MCF 10A (cell line): ENCODE measurements at places on chromosomes 3 and 15. TPM values are rescaled to one million over a fixed set of nuclear protein-coding genes. Genes with fewer than 3 reads are reported as not detected.

Gene CFAP100
- total RNA-seq = not detected in 2 replicates

Gene PHC3
- total RNA-seq = 54.3 and 65.3 TPM in 2 replicates

Gene CNTN3
- 2.6 and 3.5 TPM in 2 replicates for total RNA-seq

Gene EDEM1
- 114 and 157 TPM in 2 replicates for total RNA-seq

Gene LRTM1
- not detected in 2 replicates for total RNA-seq

Gene DUOX2
- 0.10 and 0.30 TPM in 2 replicates for total RNA-seq

Gene KLHL6
- total RNA-seq = not detected in 2 replicates

Gene CELSR3
- 17.6 and 21.5 TPM in 2 replicates for total RNA-seq

Gene APBA2
- not detected in 2 replicates for total RNA-seq

Gene FOXB1
- total RNA-seq = not detected in 2 replicates

Gene SPINT1
- 57.9 and 68.6 TPM in 2 replicates for total RNA-seq

Gene RUVBL1
- total RNA-seq = 88.1 and 114 TPM in 2 replicates

Gene GPR176
- 1.8 and 2.3 TPM in 2 replicates for total RNA-seq

Gene ZNF860
- 11.7 and 12.5 TPM in 2 replicates for total RNA-seq

Gene ARPP21
- total RNA-seq = not detected in 2 replicates

Gene SAMMSON
- total RNA-seq = not detected in 2 replicates

Gene ROBO2
- total RNA-seq = not detected in 2 replicates

Gene MB21D2
- total RNA-seq = 3.6 and 4.4 TPM in 2 replicates

Gene PCOLCE2
- 3.2 and 3.4 TPM in 2 replicates for total RNA-seq

Gene ZNF620
- 2.8 and 2.9 TPM in 2 replicates for total RNA-seq

Gene EOMES
- total RNA-seq = 0.74 and 1.3 TPM in 2 replicates

Gene IL12A
- total RNA-seq = 1.3 and 1.7 TPM in 2 replicates

Gene PRRT3
- total RNA-seq = 0.83 and 1.3 TPM in 2 replicates

Gene DUOXA2
- total RNA-seq = not detected in 2 replicates

Gene CHAC1
- total RNA-seq = 35.5 and 49.4 TPM in 2 replicates

Gene WWTR1
- total RNA-seq = 52.9 and 54.9 TPM in 2 replicates

Gene SLC38A3
- total RNA-seq = not detected in 2 replicates

Gene COL6A5
- not detected in 2 replicates for total RNA-seq

Gene TM4SF1
- 20.1 and 27.7 TPM in 2 replicates for total RNA-seq

Gene SLC28A2
- total RNA-seq = not detected in 2 replicates

Gene ECE2
- not detected in 2 replicates for total RNA-seq

Gene GPR62
- total RNA-seq = not detected in 2 replicates

Gene PTX3
- total RNA-seq = 159 and 217 TPM in 2 replicates

Gene CRYGS
- 3.2 and 4.0 TPM in 2 replicates for total RNA-seq

Gene TIPARP
- total RNA-seq = 41.6 and 50.0 TPM in 2 replicates

Gene RAD51
- total RNA-seq = 6.1 and 7.1 TPM in 2 replicates

Gene CLRN1
- total RNA-seq = not detected in 2 replicates

Gene FAM162A
- 50.6 and 59.1 TPM in 2 replicates for total RNA-seq

Gene MUC4
- not detected in 2 replicates for total RNA-seq

Gene UBAP1L
- total RNA-seq = 3.0 and 3.5 TPM in 2 replicates

Gene CRTC3
- total RNA-seq = 22.6 and 25.9 TPM in 2 replicates

Gene SCAANT1
- not detected in 2 replicates for total RNA-seq

Gene KNG1
- not detected in 2 replicates for total RNA-seq

Gene SERPINI1
- total RNA-seq = 2.5 and 2.6 TPM in 2 replicates

Gene SHC4
- total RNA-seq = 0.26 and 0.49 TPM in 2 replicates

Gene CDC25A
- 7.3 and 8.6 TPM in 2 replicates for total RNA-seq

Gene SCN5A
- not detected in 2 replicates for total RNA-seq

Gene ULK4
- total RNA-seq = 6.9 and 7.8 TPM in 2 replicates

Gene ATP10A
- not detected in 2 replicates for total RNA-seq

Gene ADAMTS17
- total RNA-seq = 4.0 and 7.7 TPM in 2 replicates

Gene CA12
- total RNA-seq = 19.6 and 20.3 TPM in 2 replicates

Gene ZNF80
- not detected in 2 replicates for total RNA-seq

Gene ESYT3
- 0.44 and 1.0 TPM in 2 replicates for total RNA-seq

Gene FANCD2OS
- not detected in 2 replicates for total RNA-seq

Gene LYZL4
- total RNA-seq = not detected in 2 replicates

Gene TMCC1
- total RNA-seq = 22.5 and 31.2 TPM in 2 replicates

Gene EFHB
- total RNA-seq = 1.4 and 1.5 TPM in 2 replicates
